Sigmoid colon (tissue), 7 donors: ENCODE measurements at places on chromosomes 7 and 10. TPM values are rescaled to one million over a fixed set of nuclear protein-coding genes. Genes with fewer than 3 reads are reported as not detected.

FAM13C gene
- 13.8 TPM for total RNA-seq

FAM25A gene
- total RNA-seq = not detected

DNA sequence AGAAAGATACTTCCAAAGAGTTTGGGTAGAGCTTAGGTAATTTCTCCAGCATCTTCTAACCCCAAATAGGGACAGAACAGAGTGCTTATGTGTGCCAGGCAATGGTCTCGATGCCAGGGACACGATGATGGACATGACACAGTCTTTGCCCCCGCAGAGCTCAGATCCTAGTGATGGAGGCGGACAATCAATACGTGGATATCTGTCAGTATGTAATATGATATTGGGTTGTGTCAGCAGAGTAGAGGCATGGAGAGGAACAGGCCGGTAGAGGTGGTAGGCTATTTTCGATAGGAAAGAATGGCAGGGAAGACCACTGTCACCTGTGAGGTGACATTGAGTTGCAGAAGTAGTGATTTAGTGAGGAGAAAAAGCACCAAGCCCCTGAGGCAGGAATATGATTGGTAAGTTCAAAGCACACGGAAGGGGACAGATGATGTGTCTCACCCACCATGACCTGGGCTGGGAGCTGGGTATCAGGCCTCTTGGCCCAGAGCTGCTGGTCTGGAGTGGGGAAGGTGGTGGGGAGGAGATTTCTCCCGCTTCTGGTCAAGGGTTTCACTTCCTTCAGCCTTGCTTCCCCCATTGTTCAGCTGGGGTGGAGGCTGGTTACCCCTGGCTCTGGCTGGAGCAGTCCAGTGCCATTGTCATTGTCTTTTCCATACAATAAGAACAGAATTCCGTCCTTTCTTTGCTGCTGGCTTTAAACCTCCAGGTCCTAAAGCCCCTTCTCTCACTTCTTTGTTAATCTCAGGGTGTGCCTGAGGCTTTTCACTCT lies 36.0 kb upstream of the SRGN start:
- DNase-seq = no peak

- DNase-seq = peak; percentile 19
Measured at GRCh38 chr10:43369921-43370320, 1.5 kb upstream of the FXYD4 start.

DNA sequence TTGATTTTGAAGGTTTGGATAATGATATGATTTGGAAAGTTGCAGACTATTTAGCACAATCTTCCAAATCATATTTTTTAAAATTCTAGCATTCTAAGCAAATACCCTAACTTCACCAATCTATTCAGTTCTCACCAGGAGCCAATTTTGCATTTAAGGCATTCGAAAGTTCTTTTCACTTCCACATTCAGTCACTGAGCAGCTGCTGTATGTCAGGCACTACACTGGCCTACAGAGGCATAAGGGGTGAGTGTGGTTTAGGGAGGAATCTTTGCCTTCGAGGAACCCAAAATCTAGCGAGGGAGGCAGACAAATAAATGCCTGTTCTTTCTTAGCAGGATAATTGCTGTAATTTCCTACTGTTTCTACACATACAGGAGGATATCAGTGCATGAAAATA lies 10.7 kb upstream of the UCN3 start:
- DNase-seq = no peak

DNA sequence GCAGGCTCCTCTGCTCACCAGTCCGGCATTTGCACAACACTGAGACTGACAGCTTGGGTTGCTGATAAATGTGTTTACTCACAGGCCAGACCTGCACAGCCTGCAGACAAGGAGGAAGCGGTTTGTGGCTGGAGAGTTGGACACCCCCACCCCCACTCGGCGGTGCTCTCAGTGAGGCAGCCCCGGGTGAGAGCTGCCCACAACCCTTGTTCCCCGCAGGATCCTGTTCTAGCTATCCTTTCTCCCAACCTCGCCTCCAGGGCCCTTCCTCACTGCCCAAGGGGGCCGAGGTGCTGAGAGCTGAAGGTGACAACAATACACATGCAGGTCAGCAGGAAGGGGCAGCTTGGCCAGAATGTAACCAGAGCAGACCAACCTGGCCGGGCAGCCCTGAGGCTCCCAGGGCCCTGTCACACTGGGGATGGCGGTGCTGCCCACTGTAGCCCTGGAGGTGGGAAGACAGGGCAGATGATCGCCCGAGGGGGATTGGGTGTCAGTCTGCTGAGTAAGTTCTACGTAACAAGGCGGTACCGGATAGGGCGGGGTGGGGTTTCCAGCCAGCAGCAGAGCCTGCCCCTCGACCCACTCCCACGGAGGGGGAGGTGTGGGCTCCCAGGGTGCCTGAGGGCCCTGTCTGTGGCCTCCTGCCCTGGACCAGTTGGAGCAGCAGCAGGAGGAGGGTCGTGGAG lies 2.1 kb upstream of the ADAM8 start:
- no peak for DNase-seq

- no peak for DNase-seq
Measured at GRCh38 chr7:121473645-121474300, 77.7 kb upstream of the FAM3C start.

DNA sequence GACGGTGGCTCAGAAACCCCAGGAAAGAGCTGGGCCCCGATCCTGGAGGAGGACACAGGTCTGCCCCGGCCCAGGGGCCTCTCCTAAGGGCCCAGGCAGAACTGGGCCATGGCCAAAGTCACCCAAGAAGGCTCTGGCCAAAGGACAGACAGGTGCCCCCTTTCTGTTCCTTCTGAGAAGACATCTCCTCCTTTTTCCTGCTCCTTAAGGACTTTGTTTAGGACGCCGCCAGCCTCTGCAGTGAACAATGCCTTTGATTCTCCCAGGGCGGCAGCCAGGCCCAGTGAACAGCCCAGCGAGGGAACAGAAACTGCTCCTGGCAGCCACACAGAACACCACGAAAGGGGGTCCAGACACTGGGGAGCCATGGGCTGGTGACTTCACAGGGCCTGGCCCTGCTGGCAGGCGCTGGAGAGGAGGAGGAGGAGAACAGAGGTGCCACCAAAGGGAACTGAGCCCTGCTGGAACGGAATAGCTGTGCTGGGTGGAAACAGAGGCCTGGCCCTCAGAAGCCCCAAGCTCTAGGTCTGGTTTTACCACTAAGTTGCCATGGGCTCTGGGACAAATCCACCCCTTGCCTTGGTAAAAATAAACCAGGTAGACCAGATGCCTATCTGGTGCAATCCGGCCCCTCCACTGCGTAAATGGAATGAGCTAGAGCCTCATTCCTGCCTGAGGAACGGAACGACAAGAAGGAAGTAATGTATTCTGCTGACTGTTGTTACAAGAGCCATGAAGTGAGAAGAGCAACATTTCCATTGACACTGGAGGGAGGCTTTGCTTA lies 163.3 kb upstream of the RHEB start:
- DNase-seq = peak; percentile 63
